NCI-H2029 (cell line): ENCODE measurements at places on chromosomes 4 and X.

DNA sequence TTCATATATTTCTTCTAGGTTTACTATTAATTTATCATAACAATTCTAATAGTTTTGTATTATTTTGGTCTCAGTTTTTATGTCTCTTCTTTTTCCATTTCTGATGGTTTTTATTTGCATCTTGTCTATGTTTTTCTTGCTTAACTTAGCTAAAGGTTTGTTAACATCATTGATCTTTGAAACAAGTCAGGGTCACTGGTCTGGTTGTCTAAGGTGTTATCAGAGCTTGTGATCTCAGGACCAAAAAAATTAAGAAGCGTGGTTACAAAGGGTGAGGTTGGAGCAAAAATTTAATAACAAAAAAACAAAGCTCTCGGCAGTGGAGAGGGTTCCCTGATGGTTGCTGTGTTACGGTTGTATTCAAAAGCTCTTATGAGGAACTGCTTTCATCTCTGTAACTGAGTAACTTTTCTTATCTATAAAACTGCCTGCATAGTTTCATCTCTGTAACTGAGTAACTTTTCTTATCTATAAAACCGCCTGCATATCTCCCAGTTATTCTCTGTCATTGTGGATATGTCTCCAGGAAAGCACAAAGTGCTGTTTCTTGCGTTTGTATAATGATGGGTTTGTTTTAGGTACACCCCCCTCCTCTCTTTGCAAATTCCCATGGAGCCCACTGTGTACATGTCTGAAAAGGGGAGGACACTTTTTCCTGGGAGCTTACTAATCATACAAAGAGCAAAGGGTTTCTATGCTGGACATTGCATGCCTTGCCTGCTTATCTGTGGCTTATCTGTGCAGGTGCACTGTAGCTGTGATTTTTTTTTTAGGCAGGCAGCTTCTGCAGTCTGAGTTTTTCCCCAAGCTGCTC is 62.4 kb upstream of the UGT2B15 start:
- DNase-seq = no peak

GRCh38 chrX:40120838-40121580 is 23.3 kb upstream of the BCOR start:
- DNase-seq = no peak

GRCh38 chrX:100076031-100076430 is 334.0 kb downstream of the PCDH19 start:
- DNase-seq = no peak

GRCh38 chrX:1111601-1112300 is 100.7 kb downstream of the CRLF2 start:
- no peak for DNase-seq

DNA sequence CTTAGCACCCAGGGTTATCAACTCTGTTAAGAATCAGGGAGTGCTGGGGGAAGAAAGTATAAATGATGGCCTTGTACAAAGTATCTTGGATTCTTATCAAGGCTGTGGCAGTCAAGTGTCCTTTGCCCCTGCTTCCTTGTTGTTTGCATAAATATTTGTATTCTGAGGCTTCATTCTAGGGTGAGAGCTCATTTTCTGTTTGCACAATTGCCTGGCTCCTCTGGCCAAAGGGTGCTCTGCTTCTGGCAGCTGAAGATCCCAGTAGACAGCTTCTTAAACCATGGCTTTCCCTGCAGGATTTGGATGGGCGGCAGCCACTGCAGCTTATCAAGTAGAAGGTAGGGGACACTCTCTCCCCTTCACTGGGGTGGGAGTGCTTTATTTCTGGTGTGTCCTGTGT is at the start of gene GBA3:
Gene GBA3, plus strand, starts transcription at position 202 of the 400 bp plus-strand sequence.
- DNase-seq = no peak
